ENCODE measurements at places on chromosomes 6 and 20. TPM values are rescaled to one million over a fixed set of nuclear protein-coding genes. Genes with fewer than 3 reads are reported as not detected.

DNA sequence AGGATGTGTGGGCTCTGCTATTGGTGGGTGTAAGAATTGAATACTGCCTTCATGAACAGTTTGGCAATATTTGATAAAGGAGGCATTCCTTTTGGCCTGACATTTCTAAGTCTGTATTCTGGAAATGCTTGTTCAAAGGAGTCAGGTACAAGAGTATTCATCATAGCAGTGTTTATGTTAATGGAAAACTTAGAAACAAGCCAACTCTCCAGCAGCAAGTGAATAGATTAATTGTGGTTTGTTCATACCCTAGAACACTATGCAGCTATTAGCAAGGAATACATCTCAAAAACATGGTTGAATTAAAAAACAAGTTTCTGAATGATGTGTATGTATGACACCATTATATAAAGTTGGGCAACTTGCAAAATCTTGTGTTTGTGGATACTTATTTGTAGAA is 195.8 kb downstream of the ZFAND3 start:
- no peak for DNase-seq

The DNPH1 gene
- total RNA-seq, result 47.8 TPM

GRCh38 chr6:79334674-79335073 is 100.2 kb upstream of the HMGN3 start:
- DNase-seq, result no peak

DNA sequence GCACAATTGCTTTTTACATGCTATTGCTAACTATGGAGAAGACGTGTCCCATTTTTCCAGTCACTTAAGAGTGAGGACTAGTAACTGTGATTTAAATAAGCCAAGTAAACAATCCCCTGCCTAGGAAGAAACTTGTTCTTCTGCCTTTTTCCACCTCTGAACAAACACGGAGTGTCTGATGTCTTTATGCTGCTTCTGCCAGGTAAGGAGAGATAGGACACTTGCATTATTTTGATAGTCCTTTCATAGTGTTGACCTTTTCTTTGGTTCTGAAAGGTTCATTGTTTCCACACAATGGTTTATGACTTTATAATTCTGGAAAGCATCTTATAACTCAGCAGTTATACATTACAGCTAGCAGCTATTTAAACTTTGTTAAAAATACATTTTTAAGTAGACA is 8.4 kb downstream of the LRP11 start:
- no peak for DNase-seq

GRCh38 chr6:152386131-152386530 is 251.0 kb downstream of the SYNE1 start:
- no peak for DNase-seq

DNA sequence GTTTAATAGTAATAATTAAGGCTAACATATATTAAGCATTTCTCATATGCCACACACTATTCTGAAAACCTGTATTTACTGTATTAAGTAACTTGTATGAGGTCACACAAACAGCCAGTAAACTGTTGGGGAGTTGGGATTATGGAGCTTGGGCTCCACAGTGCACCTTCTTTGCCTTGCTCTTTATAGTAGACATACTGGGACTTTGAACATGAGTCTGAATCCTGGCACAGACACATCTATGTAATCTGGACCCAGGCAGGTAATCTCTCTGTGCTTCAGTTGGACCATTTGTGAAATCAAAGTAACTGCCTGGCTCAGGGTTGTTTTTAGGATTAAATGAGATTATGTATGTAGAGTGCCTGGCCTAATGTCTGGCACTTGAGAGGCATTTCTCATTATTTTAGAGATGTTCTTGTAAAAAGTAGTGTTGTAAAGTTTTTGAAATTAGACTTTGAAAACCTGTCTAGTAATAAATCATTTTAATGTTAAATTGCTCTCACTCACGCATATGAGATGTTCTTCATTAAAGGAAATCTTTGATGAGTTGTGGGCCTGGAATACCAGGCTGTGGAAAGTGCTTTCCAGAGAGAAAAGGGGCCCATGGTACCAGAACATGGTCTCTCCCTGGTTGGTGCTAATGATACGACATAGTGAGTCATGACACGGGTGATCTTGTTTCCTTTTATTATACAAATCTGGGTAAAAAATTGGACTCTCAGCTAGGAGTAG is 34.3 kb downstream of the LRRC1 start:
- DNase-seq, result no peak

DNA sequence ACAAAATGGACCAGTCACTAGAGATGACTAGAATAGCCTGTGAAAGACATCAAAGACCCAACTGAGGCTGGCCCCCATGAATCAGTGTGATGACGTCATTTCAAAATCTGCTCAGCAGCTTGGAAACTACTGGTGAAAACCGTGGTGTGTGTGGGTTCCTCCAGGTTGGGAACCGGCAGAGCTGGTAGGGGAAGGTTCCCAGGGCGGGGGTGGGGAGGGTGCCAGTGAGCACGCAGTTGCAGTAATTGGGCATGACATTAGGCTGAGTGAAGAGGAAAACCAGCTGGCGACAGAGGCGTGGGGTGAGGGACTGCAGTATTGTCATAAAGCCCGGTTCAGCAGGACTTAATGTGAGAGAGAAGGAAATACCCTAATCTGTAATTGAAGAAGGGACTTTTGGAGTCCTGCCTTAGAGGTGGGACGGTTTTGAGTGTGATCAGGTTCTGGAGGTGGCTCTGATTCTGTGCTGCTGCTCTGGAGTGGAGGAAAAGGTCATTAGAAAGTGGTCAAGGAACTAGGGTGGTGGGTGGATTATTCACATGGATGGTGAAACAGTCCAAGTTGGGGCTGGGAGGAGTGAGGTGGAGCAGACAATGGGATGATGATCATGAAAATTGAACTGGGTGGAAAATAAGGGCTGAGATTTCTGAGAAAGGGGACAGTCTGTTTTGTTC is 52.0 kb upstream of the MTHFD1L start:
- DNase-seq, result no peak

DNA sequence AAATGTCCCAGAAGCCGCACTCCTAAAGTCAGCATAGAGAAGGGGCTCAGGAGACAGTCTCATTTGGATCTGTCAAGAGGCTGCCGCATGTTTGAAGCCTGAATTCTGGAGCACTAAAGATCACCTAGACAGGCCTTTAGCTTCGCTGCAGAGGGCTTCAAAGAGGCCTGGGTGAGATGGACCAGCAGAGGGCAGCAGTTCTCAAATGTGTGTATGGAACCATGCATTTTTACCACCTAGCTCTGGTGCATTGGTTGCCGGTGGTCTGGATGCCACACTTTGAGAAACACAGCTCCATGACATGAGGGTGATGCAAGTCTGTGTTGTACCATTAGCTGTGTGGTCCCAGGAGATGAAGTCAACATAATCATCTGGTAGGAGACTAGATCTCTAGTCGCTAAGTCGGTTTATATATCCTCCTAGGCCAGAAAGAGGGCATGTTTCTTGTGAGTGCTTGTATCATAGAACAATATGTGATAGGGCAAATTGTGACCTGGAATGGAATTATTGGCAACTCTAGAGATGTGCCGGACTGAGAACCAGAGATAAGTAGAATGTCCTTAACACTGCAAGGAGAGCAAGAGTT is 64.8 kb downstream of the KIAA0319 start:
- no peak for DNase-seq

The NOX3 gene
- not detected for total RNA-seq

The NELFE gene
- total RNA-seq, result 73.0 TPM

The LBP gene
- not detected for total RNA-seq

GRCh38 chr6:97399208-97399607 is 116.2 kb upstream of the MMS22L start:
- no peak for DNase-seq

DNA sequence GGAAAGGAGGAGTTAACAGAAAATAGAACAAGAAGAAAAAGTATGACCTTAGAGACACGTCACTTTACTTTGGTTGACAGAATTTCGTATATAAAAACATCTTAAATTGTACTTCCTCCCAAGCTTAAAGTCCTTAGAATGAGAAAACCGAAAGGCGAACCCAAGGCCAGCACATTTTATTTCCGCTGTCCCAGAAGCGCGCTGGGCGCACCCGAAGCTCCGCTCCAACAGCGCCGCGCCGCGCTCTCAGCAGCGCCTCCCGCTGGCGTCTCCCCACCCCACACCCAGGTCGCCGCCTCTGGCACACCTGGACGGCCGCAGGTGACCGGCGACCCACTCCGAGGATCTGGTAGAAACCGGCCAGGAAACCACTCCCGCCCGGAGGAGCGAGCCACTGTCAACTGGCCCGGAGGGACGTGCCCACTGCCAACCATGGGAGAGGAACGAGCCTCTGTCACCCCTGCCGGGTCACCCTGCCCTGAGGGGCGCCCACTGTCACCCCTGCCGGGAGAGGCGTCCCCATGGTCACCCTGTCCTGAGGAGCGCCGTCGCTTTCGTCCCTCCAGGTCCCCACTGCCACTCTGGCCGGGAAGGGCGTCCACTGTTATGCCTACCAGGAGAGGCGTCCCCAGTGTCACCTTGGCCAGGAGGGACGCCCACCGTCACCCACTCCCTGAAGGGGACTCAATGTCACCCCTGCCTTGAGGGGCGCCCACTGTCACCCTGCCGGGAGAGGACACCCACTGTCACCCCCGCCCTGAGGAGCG is 824 bp downstream of the MPC1 start:
- peak; percentile 83 for DNase-seq

The YWHAB gene
- 183 TPM for total RNA-seq

- no peak for DNase-seq
Measured at GRCh38 chr20:52890130-52890529, 82.0 kb upstream of the TSHZ2 start.

GRCh38 chr6:158049055-158050028 is 67.7 kb downstream of the SYNJ2 start:
- no peak for DNase-seq

DNA sequence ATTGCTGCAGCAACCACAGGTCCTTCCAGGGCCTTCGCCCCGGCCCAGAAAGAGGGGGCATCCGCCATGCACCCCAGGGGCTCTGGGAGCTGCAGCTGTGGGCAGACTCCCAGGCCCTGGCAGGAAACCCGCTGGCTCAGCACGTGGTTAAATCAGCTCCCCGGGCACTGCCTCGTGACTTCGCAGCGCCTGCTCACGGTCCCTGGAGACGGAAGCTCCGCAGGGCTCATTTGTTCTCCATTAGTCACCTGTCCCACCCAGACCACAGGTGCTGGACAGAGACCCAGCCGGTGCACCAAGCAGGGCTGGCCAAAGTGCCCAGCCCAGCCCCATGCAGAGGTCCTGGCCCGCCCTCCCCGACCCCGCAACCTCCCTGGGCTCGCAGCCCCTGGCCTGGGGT is 14.7 kb downstream of the KCNQ2 start:
- no peak for DNase-seq

The OVOL2 gene
- total RNA-seq, result 17.5 TPM

- DNase-seq, result no peak
Measured at GRCh38 chr6:78771586-78771985, 95.8 kb upstream of the IRAK1BP1 start.

GRCh38 chr6:118890997-118891790 is 2.8 kb upstream of the ASF1A start:
- no peak for DNase-seq

The BHLHE23 gene
- not detected for total RNA-seq

GRCh38 chr20:43751167-43752050 is 24.6 kb upstream of the GTSF1L start:
- DNase-seq, result no peak
